Fibroblast of the conjunctiva (primary cell): ENCODE measurements at places on chromosomes 11 and 22.

DNA sequence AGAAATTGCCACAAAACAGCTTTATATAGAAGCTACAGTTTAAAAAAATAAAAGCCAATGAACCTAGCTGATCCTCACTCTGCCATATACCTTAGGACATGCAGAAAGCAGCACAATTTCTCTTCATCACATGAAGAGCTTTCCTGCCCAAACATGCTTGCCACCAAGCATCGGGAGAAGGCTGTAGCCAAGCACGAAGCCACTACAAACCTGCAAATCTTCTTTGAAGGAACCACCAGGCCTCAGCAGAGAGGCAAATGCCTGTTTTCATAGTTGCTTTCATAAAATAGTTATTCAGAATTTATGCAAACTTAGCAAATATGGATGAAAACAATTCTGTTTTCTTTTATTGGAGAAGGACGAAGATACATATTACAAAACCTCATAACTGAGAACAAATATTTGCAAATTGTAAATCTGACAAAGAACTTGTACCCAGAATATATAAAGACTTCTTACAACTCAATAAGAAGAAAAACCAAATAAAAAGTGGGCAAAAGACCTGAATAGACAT, 100.3 kb downstream of the RBFOX2 start:
- DNase-seq = no peak

GRCh38 chr11:63719987-63720386, 38.7 kb downstream of the RTN3 start:
- peak; percentile 12 for DNase-seq

GRCh38 chr11:63017306-63017974, 1.8 kb upstream of the SLC22A8 start:
- no peak for DNase-seq

DNA sequence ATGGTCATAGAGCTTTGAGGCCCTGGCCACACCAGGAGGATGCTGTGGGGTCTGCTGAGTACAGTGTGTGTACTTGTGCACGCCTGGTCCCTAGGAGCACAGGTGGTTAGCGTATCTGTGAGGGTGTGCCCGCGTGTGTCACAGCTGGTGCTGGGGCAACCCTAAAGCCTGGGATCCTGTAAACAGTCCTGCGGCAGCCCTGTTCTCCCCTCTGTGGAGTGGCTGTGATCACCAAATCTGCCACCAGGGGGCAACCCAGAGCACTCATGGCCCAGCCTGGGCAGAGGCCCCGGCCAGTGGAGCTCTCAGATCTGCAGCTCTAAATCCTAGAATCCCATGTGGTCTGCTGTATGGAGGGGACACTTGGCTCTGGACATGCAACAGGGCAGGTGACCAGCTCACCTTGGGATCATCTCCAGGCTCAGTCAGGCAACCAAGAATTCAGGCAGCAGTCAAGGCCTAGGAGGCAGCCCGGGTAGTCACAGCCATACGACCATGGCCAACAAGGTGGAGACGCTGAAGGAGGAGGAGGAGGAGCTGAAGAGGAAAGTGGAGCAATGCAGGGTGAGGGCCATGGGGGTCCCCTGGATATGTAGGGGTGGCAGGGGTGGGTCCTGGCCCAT, 3.9 kb downstream of the SH3BP1 start:
- peak; percentile 36 for DNase-seq

DNA sequence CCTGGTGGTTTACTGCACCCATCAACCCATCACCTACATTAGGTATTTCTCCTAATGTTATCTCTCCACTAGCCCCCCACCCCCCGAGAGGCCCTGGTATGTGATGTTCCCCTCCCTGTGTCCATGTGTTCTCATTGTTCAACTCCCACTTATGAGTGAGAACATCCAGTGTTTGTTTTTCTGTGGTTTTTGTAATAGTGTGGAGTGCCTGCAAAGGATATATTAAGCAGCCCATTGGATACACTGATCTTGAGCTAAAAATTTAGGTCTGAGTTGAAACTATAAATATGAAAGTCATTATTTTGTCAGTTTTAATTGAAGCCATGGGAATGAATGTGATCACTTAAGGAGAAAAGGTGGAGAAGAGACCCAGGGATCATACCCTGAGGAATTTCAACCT, 23.0 kb downstream of the MRPL48 start:
- DNase-seq = no peak

GRCh38 chr11:64868904-64869570, 9.4 kb downstream of the EHD1 start:
- DNase-seq = no peak

DNA sequence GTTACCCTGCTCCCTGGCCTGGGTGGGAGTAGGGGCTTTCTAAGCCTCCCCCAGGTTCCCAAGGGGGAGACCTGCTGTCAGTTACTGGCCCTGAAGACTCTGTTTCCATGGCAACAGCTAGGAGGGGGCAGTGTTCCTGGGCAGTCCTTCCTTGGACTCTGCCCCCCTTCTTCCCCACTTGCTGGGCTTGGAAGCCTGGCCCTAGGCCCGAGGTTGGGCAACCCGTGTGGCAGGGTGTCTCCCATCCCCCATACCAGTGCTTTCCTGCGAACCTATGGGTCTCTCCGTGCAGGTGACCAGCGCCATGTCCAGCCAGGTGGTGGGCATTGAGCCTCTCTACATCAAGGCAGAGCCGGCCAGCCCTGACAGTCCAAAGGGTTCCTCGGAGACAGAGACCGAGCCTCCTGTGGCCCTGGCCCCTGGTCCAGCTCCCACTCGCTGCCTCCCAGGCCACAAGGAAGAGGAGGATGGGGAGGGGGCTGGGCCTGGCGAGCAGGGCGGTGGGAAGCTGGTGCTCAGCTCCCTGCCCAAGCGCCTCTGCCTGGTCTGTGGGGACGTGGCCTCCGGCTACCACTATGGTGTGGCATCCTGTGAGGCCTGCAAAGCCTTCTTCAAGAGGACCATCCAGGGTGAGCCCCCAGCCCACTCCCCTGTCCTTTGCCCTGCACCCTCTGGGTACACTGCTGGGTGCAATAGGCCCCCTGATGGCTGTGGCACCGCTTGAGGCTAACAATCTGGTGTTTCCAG, 1.7 kb downstream of the ESRRA start:
- DNase-seq = peak; percentile 16

DNA sequence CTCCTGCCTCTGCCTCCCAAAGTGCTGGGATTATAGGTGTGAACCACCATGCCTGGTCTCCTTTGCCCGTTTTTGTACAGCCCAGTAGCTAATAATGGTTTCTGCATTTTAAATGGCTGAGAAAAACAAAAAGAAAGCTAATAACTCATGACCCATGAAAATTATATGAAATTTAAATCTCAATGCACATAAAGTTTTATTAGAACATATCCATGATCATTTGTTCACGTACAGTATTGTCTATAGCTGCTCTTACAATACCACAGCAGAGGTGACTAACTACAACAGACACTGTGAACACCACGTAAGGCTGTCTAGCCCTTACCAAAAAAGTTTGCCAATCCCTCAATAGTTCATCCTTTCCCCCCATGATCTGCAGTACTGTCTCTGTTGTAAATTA, 6.4 kb upstream of the PLAAT2 start:
- DNase-seq = no peak

- no peak for DNase-seq
Observed at GRCh38 chr22:23207729-23208393, 27.6 kb downstream of the BCR start.

DNA sequence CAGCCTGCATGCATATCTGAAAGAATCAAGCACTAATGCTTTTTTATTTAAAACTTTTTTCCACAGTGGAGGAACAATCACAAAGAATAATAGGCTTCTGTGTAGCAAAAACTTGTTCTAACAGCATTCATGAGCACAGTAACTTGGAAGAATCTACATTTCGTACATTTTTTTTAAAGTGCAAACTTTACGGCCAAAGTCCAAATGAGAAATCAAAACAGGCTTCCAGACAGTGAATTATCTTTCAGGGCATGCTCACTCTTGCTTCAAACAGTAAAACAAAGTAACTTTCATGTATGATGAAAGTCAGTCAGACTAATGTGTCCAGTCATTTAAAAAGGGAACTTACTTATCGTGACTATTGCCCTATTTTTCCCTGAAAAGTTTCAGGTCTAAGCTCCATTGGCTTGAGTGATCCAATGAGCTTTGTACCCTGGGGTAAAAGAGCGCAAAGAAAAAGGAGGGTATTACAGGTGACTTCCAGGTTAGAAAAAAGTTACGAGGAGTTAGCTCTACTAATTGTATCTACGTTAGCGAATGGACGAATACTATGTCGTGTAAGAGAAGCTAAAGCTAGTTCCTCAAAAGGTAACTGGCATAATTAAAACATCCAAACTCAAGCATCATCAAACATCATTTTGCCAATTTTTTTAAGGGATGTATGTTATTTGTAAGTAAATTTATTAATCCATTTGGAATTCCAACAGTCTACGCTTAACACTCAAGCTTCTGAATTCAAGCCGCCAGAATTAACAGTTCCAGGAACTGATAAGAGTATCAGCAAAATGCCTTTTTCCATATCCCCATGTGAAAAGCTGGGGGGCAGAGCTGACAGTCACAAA, 1.7 kb downstream of the PICALM start:
- DNase-seq = no peak

- DNase-seq = peak; percentile 35
Observed at GRCh38 chr11:122167100-122167499, 51.1 kb upstream of the BLID start.

GRCh38 chr11:105074166-105074530, 29.0 kb upstream of the CARD16 start:
- no peak for DNase-seq

DNA sequence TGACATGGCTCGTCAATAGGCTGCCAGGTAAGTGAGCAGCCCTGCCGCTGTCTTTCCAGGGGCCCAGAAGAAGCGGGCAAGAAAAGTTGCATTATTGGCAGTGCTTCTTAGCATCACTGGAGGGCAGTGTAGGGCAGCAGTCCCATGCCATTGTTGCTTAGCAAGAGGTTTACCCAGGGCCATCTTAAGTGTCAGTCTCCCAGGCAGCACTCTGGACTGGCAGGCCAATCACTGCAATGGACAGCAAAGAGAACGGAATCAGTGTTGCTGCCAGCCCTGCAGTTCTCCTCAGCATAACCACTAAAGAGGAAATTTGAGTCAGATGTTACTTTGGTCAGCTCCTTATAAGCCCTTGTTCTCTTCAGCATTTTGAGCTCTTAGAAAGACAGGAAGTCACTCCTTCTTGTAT, 13.4 kb upstream of the GRK2 start:
- peak; percentile 46 for DNase-seq

GRCh38 chr11:1516273-1517067, 29.9 kb upstream of the MOB2 start:
- DNase-seq = no peak

DNA sequence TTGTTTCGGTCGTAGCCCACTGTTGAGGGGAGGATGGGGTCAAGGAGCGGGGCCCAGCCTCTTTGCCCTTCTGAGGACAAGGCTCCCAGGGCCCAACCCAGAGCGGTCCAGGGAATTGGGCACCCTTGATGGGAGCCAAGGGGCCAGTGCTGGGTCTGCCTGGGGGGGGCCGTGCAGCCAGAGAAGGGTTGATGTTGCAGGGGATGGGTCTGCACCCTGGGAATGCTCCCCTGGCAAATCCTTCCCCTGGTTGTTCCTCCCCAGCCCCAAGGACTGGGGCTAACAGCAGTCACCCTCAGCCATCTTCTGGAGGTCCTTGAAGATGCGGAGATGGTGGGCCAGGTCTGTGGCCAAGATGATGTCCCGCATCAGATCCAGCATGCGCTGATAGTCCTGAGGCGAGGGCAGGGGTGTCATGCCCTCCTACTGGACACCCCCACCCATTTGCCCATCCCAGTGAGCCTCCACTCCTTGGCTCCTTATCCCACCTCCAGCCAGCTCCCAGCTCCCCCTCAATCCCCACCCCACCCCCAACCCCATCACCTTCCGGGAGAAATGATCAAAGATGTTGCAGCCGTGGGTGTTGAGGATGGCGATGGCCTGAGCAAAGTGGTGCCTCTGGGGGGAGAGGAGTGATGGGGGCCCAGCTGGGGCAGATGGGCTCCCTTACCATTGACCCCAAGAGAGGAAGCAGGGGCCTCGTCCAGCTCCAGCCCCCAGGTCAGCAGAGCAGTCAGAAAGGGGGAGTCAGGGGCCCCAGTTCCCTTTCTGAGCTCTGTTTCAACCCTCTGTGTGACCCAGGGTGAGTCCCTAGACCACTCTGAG, 95.0 kb downstream of the PDE2A start:
- DNase-seq = no peak

- DNase-seq = no peak
Observed at GRCh38 chr22:42644422-42645340, 4.3 kb upstream of the ATP5MGL start.

DNA sequence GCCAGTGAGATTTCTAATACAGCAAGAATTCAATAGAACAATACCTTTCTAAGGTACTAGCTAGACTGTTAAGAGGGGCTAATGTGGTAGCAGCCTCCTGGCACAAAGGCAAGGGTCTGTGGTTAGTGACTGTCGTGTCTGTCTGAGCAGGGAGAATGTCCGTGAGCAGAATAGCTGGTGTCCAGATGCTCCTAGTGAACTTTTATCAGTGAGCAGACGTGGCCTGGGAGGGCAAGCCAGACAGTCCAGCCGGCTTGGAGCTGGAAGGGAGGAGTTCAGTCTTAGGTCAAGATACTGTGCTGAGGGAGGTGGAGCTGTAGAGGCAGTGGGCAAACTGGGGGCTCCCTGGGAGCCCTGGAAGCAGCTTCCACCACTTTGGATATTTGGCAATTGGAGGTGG, 138.6 kb downstream of the TEAD1 start:
- DNase-seq = no peak

DNA sequence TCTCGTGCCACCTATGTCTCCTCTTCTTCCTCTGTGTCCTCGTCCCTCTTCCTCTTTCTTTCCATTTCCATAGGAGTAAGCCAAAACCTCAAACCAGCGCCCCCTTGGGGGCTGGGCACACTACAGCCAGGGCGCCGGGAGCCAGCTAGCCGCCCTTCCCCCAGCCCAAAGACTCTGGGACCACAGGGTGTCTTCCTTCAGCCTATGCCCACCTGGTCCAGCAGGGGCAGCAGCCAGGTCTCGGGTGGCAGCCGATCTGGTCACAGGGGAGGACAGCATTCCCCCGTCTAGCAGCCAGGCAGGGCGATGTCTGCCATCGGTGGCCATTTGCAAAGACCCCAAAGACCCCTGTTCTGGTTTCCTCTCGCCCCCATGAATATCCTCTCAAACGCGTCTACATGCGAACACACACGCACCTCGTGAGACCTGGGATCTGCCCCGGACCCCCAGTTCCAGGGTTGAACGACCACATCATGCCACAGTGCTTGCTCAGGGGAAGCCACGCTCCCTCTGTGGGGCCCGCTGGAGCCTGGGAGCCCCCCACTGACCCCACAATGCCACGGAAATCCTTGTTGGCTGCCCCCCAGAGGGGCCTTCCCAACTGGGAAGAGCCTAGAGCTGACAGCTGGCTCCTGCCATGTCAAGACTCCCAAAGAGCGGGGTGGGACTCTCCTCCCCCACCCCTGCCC, 546.0 kb upstream of the CCDC179 start:
- DNase-seq = no peak

- DNase-seq = no peak
Observed at GRCh38 chr11:93737904-93738612, 3.2 kb downstream of the TAF1D start.

GRCh38 chr11:74022546-74022945, 13.7 kb upstream of the UCP3 start:
- DNase-seq = no peak

DNA sequence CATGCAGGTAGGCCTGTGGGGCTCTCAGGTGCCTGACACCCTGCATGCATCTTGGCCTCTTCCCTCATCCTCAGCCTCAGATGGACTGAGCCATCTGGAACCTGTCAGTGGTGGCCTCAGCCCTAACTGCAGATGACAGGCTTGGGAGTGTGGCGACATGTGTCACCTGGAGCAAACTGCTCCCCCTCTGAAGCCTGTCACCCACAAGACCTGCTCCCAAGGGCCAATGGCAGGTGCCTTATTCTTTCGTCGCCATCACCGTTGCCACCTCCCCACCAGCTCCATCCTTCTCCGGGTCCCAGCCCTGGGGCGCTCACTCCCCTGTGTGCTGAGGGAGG, 3.6 kb upstream of the SEPTIN5 start:
- no peak for DNase-seq

GRCh38 chr22:37179622-37180420, 8.2 kb downstream of the C1QTNF6 start:
- no peak for DNase-seq
